ENCODE measurements at places on chromosomes 7 and 10.

GRCh38 chr10:105068497-105068896 is 427.4 kb downstream of the SORCS3 start:
- DNase-seq, result no peak

GRCh38 chr10:17850501-17850900 is 41.4 kb downstream of the MRC1 start:
- DNase-seq, result no peak

DNA sequence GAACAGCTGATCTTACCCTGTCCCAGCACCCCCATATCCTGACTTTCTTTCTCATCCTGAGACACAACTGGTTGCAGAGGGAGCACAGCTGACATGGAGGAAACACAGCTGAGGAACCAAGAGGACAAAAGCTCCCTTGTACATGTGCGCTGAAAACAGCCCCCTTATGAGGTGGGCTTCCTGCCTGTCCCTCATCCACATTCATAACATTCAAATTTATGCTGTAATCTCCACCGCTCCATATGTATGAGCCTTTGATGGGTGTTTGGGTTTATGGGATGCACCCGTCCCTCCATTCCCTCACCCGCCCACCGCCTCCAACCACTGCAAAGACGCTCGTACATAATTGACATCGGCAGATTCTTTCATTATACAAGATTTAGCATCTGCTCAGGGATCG is 49.6 kb upstream of the BTRC start:
- DNase-seq, result no peak

GRCh38 chr10:70441895-70442309 is 421 bp upstream of the NODAL start:
- DNase-seq, result no peak

GRCh38 chr10:108230478-108231170 is 1066.1 kb upstream of the SORCS1 start:
- no peak for DNase-seq

- no peak for DNase-seq
Observed at GRCh38 chr10:52897162-52897561, 124.6 kb upstream of the MBL2 start.

DNA sequence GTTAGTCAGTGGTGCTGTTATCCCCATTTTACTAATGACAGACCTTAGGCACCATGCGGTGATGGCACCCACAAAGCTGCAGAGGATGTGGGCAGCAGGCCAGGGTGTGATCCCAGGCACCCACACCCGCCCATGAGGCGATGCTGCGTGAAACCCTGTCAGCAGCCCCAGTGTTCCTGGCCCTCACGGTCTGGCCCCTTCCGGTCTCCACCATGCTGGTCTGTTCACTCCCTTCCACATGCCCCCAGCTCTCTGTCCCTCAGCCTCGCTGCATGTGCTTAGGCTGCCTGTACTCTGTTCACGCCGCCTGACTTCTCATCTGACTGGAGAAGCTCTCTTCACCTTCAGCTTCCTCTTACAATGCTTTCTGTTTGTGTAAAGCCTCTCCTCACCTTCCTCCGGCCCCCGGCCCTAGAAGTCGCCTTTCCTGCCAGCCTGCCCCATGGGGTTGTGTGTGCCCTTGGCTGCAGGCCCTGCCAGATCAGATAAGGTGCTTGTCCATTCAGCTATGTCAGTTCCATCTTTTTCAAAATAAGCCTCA is 17.6 kb upstream of the ORAI2 start:
- no peak for DNase-seq

- DNase-seq, result no peak
Observed at GRCh38 chr10:88064608-88065382, 201.4 kb downstream of the PTEN start.

Measured in A549 (cell line).